ENCODE measurements at places on chromosomes 1 and 21.

DNA sequence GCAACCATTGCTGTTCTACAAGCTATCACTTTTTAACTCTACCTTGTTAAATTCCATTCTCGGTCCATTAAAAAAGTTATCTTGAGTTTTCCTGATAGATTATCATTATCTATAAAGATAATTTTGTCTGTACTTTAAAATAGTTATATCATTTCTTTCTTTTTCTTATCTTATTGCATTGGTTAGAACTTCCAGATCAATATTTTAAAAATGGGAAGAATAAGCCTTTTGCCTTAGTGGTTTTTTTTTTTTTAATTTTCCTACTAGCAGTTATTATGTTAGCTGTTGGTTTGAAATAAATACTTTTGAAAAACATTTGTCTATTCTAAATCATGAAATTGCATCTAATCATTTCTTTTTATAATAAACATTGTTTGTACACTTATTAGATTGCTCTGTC, 71.0 kb upstream of the ATF3 start:
- no peak for DNase-seq

GRCh38 chr1:86618358-86618757, 71.5 kb downstream of the CLCA4 start:
- DNase-seq = no peak

GRCh38 chr1:117650840-117651568, 45.2 kb downstream of the TENT5C start:
- no peak for DNase-seq

DNA sequence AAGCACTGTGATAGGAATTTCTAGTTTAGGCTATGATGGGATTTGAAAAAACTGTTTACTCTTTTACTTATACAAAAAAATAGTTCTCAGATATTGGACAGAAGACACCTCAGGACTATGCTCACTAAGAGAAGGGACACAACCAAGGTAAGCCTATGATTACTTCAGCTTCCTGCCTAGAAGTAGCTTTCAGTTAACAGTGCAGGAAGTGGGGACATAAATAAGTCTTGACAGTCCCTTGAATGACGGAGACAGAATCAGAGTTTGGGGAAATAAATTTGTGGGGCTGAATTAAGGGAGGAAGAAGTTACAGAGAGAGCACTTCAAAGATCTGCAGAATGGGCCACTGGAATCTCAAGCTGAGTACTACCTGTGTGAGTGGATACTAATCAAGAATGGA, 53.8 kb upstream of the OLFM3 start:
- DNase-seq = no peak
